Stimulated activated CD8-positive, alpha-beta memory T cell treated with anti-CD3 and anti-CD28 coated beads, Interleukin-4, amount 100 ng/mL, for 4 hours (primary cell): ENCODE measurements at places on chromosomes 6 and 20.

GRCh38 chr6:69584913-69585729 lies 211.7 kb downstream of the LMBRD1 start:
- DNase-seq: no peak

- DNase-seq: no peak
Observed at GRCh38 chr20:60040471-60041162, 82.4 kb downstream of the CDH26 start.

GRCh38 chr6:11609324-11610071 lies 71.9 kb downstream of the TMEM170B start:
- no peak for DNase-seq

GRCh38 chr20:47506850-47507249 lies 5.2 kb downstream of the NCOA3 start:
- DNase-seq: no peak

DNA sequence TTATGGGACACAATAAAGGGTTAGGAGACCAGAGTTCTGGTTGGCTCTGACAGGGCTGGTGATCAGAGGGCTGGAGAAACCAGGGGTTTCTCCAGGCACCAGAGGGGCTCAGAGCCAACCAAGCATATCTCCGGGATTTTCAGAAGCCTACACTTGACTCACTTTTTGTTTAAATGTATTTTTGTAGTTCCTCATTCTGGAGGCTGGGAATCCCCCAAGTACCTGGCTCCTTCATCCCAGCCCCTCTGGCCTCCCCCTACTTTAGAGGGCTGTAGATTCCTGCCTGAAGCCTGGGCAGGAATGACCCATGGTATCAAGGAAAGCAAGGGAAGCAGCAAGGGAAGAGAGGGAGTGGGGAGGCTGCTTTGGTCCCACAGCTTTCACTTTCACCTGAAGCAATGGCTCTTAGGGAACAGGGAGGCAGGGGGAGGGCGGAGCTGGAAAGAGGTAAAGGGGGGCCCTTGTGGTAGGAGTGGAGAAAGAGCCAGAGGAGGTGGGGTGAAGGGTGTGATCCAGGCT lies 973 bp downstream of the CD40 start:
- no peak for DNase-seq

GRCh38 chr20:57946559-57947315 lies 236.9 kb upstream of the PMEPA1 start:
- no peak for DNase-seq

DNA sequence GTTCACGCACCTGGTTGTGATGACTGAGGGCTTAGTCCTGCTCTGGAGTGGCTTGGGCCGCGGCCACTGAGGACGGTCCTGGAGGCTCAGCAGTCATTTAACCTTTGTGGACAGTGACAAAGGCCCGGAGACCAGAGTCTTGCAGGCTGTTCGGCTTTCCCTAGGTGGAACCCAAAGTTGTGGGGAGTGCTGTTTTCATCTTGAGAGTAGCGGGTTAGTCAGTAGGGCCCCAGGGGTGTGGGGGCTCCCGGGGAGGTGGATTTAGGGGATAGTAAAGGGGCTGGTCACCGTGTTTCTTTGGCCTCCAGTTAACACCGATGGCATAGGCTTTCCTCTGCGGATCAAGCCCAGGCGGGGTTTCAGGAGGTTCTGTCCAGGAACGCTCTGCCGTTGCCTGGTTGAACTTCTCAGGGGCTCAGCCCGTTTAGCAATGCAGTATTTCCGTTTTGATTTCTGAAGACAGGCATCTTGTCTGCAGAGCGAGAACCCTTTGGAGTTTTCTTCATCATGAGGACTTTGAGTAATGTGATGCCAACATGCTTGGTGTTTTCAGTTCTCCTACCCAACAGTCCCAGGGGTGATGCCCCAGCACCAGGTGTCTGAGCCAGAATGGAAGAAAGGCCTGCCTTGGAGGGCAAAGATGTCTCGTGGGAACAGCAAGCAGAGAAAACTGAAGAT lies 31.8 kb downstream of the ZNF831 start:
- DNase-seq: no peak

DNA sequence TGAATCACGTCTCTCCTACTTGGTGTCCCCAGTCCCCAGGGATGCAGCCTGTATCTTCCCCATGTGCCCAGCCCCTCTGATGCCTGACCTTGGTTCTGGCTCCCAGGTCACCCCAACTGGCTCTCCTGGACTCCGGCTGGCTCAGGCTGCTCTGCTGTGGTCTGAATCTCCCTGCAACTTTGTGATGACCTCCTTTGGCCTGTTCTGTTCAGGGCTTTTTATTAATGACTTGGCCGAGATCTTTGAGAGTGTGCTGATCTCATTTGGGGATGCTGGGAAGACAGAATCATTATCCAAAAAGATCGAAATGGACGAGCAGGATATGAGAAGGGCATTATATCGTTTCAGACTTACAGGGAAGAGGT lies 67.4 kb downstream of the IGF2R start:
- no peak for DNase-seq

- DNase-seq: no peak
Observed at GRCh38 chr6:149050160-149050559, 267.4 kb upstream of the TAB2 start.

GRCh38 chr6:6737671-6738070 lies 149.2 kb downstream of the LY86 start:
- no peak for DNase-seq

- no peak for DNase-seq
Observed at GRCh38 chr20:23412026-23412425, 9.3 kb downstream of the NAPB start.

GRCh38 chr6:106339334-106340029 lies 13.9 kb upstream of the ATG5 start:
- DNase-seq: no peak

DNA sequence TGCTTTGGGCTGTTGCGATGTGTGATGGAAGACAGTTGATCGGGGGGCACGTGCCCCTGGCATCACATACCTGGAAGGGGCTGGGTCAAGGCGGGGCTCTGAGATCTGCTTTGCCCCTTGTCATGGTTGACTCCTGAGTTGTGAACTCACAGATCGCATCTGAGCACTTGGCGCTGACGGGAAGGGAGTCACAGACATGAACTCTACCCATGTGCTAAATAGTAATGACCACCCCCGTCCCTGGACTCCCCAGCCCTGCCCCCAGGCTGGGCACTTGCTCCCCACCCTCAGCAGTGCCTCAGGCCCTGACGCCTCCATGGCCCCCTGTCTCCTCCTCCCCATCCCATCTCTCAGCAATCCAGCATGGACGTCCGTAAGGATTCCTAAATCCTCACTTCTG lies 107.0 kb downstream of the SYNDIG1 start:
- DNase-seq: no peak

DNA sequence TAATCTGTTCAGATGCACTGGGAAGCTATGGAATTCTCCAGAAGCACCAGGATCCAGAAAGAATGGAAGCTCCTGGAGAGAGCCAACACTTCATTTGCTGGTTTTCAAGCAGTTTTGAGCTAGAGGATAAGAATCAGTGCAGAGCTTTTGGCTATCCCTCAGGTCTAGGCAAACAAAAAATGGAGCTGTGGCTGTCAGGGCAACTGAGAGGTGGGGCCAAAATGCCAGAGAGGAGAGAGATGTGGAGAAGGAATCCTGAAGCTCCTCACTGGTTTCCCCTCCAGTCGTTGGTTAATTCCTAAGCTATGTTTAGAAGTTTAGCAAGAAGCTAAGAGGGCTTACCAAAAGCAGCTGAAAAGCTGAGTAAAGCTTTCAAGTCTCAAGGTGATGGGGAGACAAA lies 294.2 kb upstream of the JARID2 start:
- no peak for DNase-seq

GRCh38 chr6:10320291-10320690 lies 94.6 kb downstream of the TFAP2A start:
- no peak for DNase-seq

DNA sequence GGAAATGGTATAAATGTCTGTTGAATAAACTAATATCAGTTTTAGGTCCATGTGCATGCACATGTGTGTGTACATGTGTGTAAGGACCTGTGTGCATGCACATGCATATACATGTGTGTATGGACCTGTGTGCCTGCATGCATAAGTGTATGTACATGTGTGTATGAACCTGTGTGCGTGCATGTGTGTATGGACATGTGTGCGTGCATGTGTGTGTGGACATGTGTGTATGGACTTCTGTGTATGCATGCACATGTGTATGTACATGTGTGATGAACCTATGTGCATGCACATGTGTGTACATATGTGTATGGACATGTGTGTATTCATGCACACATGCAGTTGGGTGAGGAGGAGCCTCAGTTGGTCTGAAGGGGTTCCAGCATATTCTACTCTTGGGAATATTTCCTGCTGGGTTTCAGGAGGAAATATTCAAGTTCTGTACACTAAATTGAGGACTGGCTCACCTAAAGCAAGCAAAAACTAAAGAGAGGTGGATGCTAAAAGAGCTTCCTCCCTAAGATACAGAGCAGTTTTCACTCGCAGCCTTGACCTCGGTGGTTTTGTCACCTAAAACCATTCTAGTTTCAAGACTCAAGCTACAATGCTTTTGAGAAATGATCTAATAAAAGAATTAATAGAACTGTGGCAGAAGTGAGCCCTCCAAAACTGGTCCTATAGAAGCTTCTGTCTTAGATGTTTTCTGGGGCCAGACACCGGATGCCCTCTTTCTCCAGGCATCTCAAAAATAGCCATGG lies 742.8 kb downstream of the MAFB start:
- DNase-seq: no peak

DNA sequence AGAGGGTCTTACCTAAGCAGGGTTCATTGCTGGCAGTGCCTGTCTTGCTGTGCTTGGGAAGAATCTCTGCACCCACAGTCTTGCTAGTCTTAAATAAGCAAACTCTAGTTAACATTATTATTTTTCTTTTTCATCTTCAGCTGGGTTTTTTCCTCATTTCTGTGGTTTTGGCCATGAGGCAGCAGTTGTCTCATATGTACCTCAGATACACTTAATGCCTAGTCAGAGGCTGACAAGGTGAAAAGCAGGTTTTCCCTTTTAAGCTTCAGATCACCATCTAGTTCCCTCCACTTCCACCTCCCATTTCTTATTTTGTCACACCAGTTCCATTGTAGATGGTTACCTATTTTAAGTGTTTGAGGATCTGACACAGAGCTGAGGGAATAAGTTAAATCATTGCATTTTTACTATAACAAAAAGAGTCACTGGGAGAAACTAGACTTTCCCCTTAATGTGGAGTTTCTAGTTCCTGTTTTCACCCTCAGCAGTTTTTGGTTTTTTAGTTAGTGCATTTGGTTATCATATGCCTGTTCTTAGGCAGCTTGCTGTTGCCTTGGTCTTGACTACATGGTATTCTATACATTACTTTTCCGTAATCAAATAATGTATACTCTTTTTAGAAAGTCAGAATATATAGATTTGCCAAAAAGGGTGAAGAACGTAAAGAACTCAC lies 46.0 kb downstream of the AFDN start:
- no peak for DNase-seq

GRCh38 chr20:41054847-41055230 lies 26.2 kb downstream of the TOP1 start:
- no peak for DNase-seq

- DNase-seq: no peak
Observed at GRCh38 chr20:53683506-53683905, 89.9 kb upstream of the ZNF217 start.

DNA sequence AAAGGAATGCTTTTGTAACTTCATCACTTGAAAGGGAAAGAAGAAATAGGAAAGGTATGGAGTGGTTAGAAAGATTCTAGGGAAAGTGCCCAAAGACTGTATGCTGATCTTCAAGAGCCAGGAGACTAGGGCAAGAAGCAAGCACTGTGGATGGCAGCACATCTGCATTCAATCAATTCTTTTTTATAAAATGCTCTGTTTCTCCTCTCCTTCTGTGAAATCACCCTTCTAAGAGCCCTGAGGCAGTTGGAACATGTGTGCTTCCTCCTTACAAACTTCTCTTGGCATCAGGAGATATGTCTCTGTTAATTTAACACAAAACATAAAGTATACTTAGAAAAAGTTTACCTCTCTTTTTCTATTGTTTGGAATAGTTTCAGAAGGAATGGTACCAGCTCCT lies 1162.2 kb upstream of the GJE1 start:
- DNase-seq: no peak

GRCh38 chr6:56821005-56821432 lies 133.9 kb upstream of the BEND6 start:
- no peak for DNase-seq

DNA sequence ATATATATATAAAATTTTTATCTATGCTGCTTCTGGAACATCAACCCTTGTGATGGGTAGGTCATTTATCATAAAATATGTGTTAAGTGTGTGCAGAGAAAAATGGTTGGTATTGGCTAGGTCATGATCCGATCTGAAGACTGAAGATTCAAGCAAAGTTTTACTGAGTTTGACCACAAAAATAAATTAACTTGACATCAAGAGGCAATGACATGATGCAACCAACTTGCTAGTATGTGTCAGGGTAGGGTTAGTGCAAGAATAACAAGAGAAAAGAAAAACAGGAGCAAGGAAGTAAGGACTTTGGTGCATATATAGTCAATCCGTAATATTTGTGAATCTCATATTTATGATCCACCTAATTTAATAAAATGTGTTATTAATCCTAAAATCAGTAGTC lies 1202.0 kb upstream of the ADGRB3 start:
- no peak for DNase-seq
